ENCODE measurements at places on chromosomes 6 and 20. TPM values are rescaled to one million over a fixed set of nuclear protein-coding genes. Genes with fewer than 3 reads are reported as not detected.

GRCh38 chr6:158900663-158901312 is 81.6 kb upstream of the EZR start:
- no peak for DNase-seq

- no peak for DNase-seq
Observed at GRCh38 chr6:36124881-36125280, 5.4 kb upstream of the MAPK13 start.

- DNase-seq = no peak
Observed at GRCh38 chr6:43759136-43759906, 10.7 kb upstream of the VEGFA start.

DNA sequence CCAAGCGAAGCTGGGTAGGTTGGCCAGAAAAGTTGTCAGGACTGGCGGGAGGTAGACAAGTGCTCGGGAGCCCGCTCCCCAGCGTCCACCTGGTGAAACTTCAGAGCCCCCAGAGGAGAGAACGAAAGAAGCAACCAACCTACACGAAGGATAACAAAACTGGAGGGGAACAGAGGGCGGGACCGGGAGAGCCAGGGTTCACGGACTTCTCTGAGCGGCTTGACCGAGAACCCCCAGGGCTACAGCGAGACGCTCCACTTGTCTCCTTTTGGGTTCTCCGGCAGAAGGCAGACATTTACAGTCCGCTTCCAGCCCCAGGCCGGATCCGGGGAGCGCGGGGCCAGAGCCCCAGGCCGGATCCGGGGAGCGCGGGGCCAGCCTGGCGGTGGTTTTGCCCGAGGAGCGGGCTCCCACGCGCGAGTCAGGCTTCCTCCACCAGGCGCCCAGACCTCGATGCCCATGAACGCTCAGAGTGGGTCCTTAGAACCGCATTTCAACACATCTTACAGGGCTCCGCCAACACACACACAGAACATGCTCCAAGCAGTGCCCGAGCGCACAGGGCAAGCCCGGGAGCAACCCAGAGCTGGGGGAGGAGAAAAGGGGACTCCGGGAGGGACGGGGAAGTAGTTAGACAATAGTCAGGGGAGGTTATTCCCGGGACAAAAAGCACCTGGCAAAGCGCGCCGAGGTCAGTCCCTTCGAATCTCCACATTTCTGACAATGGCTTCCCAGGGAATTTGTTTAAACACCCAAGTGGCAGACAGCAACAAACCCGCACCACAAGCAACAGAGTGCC is 1.1 kb downstream of the PTPRK start:
- DNase-seq = peak; percentile 59

GRCh38 chr20:58260006-58260405 is 31.6 kb upstream of the ANKRD60 start:
- DNase-seq = no peak

- DNase-seq = no peak
Observed at GRCh38 chr6:142361779-142362750, 60.3 kb downstream of the ADGRG6 start.

DNA sequence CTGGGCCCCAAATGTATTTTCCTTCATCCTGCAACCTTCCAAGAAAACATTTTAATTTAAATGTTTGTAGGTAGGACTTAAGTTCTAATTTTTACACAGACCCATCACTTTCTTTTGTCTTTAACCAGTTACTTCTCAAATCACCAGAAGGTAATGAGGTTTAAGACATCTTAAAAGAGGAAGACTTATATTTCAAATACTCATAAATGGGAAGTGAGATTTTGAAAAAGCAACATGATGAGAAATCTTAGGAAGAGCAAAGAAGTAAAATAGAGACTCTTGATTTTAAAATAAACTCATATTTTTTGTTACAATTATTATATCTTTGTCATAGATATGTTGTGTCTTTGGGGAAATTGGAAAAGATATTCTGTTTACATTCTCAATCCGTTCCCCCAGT is 82.3 kb downstream of the SYNE1 start:
- no peak for DNase-seq

DNA sequence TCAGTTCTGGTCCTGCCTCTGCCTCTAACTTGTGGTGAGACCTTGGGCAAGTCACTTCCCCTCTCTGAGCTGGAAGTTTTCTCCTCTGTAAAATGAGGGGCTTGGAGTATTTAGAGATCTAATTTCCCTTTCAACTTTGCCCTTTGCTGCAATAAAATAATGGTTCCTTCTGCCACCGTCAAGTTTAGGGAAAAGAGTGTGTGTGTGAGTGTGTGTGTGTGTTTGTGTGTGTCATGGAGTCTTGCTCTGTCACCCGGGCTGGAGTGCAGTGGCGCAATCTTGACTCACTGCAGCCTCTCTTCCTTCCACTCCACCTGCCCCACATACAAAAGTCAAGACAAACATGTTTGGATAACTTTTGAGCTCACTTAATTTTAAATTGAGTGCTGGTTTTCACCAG is 39.2 kb upstream of the PIM1 start:
- DNase-seq = no peak

PTK7 gene
- 48.1 TPM for total RNA-seq

CPNE5 gene
- total RNA-seq = 0.57 TPM

RSPO4 gene
- not detected for total RNA-seq

PAK5 gene
- total RNA-seq = 0.19 TPM

CLPSL2 gene
- not detected for total RNA-seq

CALHM4 gene
- total RNA-seq = not detected

OOEP gene
- not detected for total RNA-seq

Measured in thymus (tissue), 14 donors.